Aorta (tissue), 5 donors: ENCODE measurements at places on chromosomes 11 and 22. TPM values are rescaled to one million over a fixed set of nuclear protein-coding genes. Genes with fewer than 3 reads are reported as not detected.

The OR8G1 gene
- not detected for polyA plus RNA-seq

GRCh38 chr11:66529069-66529468 is 16.8 kb downstream of the ZDHHC24 start:
- no peak for DNase-seq

The MUC2 gene
- polyA plus RNA-seq, result 0.08 TPM

The TTC36 gene
- polyA plus RNA-seq, result not detected

The MDK gene
- polyA plus RNA-seq, result 15.8 TPM
